Left kidney (tissue), 8 donors: ENCODE measurements at places on chromosomes 2 and 18.

DNA sequence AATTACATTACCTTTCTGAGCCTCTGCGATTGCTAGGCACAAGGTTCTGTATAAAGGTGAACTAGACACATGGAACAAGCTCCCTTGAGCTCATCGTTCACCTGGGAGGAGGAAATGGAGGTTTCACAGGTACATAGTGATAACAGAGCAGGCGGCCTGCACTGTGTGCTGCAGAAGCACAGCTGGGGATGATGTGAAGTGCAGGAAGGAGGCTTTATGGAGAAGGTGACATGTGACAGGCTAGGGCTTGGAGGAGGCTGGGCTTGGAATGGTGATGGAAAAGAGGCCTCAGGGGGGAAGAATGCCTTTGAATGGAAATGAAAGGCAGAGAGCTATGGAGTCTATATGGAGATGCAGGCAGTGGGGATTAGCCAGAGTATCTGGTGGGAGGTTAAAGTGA, 22.9 kb downstream of the MARCHF4 start:
- DNase-seq, result no peak

- DNase-seq, result no peak
These were observed 11.9 kb downstream of the ANXA4 start for GRCh38 chr2:69753659-69754363.

DNA sequence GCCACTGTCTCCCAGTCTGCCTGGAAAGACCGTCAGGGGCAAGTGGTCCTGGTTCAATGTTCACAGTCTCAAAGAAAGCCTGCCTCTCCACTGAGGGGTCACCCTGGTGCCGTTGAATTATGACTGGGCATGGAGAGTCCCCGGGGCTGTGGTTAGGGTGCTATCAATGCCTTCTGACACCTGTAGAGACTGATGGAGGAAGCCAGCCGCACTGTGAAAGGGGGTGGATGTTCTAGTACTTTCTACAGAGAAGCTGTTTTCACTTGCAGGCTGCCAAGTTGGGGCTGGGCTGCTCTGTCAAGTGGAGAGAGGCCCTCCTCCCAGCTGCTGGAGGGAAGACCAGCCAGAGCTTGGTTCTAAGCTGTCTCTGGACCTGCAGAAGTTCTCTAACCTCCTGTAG, 80.5 kb downstream of the BCL2L11 start:
- no peak for DNase-seq

DNA sequence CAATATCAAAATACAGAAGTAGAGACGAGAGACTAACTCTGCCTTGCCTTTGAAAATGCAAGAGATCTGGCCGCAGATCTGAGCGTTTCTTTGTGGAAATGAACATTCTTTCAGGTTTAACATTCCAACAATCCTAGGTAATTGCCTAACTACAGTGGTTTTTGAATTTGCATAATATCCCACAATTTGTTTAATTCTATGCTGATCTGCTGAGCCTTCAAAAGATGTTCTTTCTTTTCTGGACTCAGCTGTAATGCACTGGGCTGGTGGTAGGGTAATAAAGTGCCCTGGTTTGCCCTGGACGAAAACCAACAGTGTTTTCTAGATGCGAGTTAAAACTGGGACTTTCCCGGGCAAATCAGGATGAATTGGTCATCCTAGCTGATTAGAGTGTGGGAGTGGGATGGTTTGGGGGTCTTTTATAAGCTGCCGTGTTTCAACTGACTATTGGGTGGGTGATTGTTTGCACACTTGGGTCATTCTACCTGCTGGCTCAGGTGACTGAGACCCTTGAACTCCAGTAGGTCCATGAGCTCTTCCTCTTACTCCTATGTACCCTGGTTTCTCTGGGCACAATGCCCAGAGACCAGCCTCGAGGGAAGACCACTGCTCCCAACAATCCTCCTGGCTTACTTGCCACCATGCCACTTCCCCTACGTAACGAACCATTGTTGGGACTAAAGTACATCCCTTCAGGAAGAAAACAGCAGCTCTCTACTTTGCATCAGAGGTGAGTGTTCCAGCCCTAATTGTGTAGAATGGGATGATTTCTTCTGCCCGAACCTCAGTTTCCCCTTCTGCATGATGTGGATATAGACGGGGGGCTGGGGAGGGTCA, 3.4 kb upstream of the PAX8 start:
- DNase-seq, result no peak
